Urothelium cell line (cell line): ENCODE measurements at places on chromosomes 13 and 19.

GRCh38 chr13:76425935-76426334 is 460.3 kb downstream of the KCTD12 start:
- DNase-seq, result no peak

- peak; percentile 6 for DNase-seq
Measured at GRCh38 chr13:30618186-30618929, 638 bp downstream of the USPL1 start.

- no peak for DNase-seq
Measured at GRCh38 chr19:11378319-11379189, 4.1 kb downstream of the SWSAP1 start.

GRCh38 chr13:46401432-46401831 is 14.4 kb upstream of the RUBCNL start:
- no peak for DNase-seq

DNA sequence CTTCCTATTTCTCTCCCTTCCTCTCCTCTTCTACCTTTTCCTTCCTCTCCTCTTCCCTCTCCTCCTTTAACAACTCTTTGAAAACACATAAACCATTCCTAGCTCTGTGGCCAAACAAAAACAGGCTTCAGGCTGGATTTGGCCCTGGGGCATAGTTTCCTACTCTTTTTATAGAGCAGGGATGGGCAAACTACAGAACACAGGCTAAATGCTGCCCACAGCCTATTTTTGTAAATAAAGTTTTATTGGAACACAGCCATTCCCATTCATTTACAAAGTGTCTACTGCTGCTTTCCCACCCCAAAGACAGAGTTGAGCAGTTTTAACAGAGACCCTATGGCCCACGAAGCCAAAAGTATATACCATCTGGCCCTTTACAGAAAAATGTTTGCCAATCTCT is 35.4 kb downstream of the LHFPL6 start:
- DNase-seq, result no peak

GRCh38 chr13:103004661-103005345 is 61.4 kb downstream of the SLC10A2 start:
- no peak for DNase-seq

- DNase-seq, result no peak
Measured at GRCh38 chr13:97268772-97269171, 46.6 kb downstream of the MBNL2 start.

DNA sequence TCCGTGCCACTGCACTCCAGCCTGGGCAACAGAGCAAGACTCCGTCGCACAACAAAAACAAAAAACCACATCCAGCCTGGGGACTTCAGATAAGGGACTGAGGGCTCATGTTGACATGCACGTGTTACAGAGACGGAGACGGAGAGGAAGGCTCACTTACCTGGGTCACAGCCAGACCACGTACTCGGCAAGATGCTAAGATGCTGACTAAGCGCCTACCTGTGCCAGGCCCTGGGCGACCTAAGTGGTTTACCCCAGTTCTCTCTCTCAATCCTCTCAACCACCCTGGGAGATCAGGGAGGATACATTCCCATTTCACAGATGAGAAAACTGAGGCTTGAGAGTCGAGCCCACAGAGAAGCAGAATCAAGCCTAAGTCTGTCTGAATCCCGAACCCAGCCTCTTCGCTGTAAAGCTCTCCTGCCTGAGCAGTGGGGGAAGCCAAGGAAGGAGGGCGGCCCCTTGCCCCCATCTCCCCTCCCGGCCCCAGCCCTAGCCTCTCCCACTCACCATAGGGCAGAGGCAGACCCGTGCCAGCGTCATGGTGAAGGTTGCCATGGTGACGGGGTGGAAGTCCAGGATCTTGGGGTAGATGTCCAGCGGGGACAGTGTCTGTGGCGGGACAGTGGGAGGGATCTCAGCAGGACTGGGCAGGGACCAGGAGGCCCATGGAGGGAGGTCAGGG is 13.5 kb downstream of the ERCC2 start:
- DNase-seq, result no peak

GRCh38 chr13:109381546-109382180 is 404.7 kb downstream of the IRS2 start:
- DNase-seq, result peak; percentile 20

DNA sequence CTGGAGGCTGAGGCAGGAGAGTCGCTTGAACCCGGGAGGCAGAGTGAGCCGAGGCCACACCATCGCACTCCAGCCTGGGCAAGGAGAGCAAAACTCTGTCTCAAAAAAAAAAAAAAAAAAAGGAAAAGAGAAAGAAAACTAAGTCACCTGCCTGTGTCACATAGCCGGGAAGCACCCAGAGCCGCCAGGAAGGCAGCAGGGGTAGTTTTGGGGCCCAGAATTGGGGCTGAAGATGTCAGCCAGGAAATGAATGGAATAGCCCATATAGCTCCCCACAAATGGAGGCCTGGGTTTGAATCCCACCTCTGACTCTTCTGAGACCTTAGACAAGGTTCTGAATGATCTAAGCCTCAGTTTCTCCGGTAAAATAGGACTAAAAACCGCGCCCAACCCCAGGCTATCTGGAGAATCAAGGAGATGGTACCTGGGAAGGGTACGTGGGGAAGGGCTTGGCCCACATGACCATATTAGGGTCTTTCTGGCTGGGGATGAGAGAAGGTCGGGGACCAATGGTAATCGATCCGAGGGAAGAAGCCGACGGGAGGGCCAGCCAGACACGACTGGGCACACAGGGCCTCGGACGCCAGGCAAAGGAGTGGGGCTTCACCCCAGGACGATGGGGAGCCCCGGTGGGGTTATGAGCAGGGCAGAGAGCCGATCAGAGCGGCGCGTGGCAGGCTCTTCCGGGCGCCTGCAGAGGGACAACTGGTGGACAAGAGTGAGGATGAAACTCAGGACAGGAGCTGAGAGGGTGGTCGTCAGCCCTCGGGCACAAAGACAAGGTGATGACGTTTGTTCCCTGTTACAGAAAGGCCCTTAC is 14.4 kb downstream of the CCDC124 start:
- no peak for DNase-seq

- no peak for DNase-seq
Measured at GRCh38 chr13:61188057-61188456, 227.6 kb downstream of the PCDH20 start.

DNA sequence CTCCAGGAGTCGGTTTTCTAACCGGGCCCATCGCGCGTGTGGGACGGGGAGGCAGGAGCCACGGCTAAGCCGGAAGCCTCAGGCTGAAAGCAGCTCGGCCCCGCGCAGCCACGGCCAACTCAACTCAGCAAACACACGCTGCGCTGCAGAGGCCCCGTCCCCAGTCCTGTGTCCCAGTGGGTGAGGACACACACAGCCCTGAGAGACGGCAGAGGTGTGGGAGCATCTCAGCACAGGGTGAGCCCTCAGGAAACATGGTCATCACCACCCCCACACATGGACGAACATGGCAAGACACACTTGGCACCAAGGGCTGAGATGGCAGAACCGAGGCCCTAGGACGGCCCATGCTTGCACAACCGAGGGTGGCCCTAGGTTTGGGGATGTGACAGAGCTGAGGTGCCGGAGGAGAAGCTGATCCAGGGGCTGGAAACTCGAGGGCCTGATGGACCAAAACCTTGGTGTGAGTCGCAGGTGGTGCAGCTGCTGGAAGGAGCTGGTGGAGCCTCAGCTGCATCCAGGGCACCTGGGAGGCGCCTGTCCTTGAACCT is 29.0 kb upstream of the C13orf46 start:
- DNase-seq, result no peak

GRCh38 chr19:28694812-28695211 is 518.1 kb downstream of the UQCRFS1 start:
- DNase-seq, result no peak

GRCh38 chr13:32385410-32385809 is 42.5 kb downstream of the N4BP2L1 start:
- no peak for DNase-seq

- DNase-seq, result no peak
Measured at GRCh38 chr13:21826214-21827015, 155.5 kb downstream of the FGF9 start.

GRCh38 chr13:89212186-89212585 is 1541.0 kb downstream of the SLITRK5 start:
- no peak for DNase-seq

DNA sequence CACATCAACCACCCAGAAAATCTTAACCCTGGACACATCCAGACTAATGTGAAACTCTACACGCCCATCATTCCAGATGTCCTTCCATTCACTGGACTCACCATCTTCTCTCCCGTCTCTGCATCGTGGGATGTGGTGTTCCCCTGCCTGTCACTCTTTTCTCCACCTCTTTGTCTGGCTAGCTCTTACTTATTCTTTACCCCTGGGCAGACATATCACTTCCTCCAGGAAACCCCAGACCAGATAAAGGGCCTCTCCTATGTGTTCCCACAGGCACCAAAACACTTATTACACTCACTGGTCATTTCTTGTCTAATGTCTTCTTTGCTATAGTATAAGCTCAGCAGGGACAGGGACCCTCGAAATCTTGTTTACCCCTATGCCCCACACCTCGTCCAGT is 109.3 kb upstream of the IPO5 start:
- no peak for DNase-seq

- DNase-seq, result no peak
Measured at GRCh38 chr19:54271106-54271505, 9.8 kb downstream of the LILRB2 start.

DNA sequence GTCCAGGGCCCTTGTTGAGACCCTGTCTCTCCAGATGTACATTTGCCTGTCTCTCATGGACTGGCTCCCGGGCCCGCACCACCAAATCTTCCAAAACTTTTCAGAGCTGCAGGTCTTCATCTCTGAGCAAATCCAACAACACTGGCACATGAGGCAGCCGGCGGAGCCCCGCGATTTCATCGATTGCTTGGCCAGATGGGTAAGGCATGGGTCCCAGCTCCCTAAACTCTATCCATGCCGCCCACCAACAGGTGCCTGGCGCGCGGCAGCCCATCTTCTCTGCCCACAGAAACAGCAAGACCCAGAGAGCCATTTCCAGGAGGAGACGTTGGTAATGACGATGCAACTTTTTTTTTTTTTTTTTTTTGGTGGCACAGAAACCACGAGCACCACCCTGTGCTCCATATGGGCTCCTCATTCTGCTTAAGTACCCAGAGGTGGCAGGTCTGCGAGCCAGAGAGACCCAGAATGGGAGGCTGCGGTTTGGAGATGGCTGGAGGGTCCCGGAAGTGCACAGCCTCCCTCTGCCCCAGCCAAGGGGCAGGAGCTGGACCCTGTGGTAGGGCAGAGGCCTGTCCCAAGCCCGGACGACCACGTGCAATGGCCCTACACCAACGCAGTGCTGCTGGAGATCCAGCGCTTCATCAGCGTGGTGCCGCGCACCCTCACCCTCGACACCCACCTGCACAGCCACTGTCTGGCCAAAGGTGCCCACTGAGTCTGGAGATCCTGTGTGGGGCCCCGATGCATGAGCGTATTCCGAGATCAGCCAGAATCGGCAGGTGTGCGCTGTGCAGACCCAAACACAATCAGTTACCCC is 22.6 kb downstream of the CYP2F1 start:
- no peak for DNase-seq

- peak; percentile 24 for DNase-seq
Measured at GRCh38 chr19:57850553-57851017, 926 bp downstream of the ZNF587 start.

GRCh38 chr13:102847272-102848234 is 1.7 kb downstream of the ERCC5 start:
- no peak for DNase-seq

- peak; percentile 95 for DNase-seq
Measured at GRCh38 chr19:47483800-47484690, at the start of gene KPTN. TSS of gene KPTN (minus strand) at chr19:47484219. CDS start at chr19:47484160, 59 bp downstream.

DNA sequence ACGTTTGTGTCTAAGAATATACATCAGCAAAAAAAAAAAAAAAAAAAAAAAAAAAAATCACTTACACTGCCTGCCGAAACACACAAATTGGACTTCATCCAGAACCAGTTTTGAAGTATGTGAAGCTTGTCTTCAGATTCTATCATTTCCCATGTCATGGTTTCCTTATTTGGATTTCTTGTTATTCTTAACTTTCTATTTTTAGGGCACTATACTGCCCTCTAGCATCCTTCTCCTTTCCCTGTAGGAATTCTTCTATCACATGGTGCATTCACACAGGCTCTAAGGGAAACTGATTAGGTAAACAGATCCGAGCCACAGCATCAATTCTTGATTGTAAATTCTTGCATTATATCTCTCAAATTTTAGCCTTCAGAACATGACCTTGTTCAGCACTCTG is 1507.5 kb downstream of the OLFM4 start:
- peak; percentile 1 for DNase-seq

- DNase-seq, result no peak
Measured at GRCh38 chr13:80716610-80717081, 375.7 kb upstream of the SPRY2 start.

DNA sequence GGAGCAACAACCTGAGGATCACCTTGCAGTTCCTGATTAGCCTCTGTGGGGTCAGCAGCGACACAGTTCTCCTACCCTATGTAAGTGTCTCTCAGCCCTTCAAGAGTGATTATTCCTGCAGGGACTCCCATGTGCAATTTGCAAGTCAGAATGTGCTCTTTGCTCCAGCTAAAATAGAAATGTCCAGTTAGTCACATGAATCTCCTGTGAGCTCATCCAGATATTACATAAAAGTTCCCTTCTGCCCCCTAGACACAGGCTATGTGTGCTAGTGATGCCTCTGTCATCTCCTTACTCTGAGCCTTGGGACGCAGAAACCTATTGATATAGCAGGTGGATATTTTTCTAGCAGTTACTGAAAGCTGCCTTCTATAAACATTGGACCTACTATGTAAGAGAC is 105.5 kb downstream of the ZAR1L start:
- DNase-seq, result no peak

DNA sequence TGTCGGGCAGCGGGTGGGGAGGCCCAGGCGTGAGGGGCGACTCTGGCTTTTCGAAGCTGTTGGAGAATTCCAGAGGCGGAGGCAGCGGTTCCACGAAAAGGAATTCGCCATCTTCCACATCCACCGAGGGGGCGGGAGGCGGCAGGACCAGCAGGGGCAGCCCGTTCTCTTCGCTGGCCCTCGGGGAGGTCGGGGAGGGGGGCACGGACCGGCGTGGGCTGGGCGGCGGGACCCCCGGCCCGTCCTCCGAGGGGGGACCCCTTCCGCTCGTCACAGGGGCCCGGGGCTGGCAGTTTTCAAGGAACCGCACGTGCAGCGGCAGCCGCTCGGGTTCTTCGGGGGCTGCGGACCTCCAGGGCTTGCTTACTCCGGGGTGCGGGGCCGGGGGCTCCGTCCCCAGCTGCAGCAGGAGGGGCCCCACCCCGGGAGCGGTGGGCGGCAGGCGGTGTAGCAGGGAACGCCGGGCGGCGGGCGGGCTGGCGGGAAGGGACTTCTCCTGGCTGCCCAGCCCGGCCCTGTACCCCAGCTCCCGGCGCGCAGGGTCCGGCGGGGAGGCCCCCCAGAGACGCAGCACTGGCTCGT is 18.0 kb downstream of the C19orf81 start:
- DNase-seq, result no peak

GRCh38 chr13:39956036-39956435 is 300.6 kb downstream of the COG6 start:
- no peak for DNase-seq

GRCh38 chr19:4639531-4640246 is 373 bp downstream of the TNFAIP8L1 start:
- DNase-seq, result no peak

DNA sequence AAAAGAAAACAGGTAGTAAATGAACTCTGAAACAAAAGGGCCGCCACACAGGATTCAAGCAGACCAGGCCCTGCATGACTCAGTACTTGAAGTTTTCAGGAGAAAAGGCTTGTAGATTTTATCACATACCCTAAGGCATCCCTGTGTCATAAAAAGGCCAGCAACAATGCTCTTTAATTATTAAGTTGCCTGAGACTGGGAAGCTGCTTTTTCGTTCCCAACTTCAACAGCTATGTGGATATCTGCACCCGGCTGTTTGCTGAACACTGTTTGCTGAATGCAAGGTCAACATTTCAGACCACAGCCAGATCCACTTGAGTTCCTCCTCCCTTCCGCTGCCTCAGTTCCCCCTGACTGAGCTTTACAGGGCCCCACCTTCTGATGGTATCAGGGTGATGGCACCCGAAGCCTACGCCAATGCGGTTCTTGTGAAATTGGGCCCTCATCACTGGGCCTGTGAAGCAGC is 6.1 kb upstream of the ECH1 start:
- no peak for DNase-seq
